ENCODE measurements at places on chromosomes 4 and X. TPM values are rescaled to one million over a fixed set of nuclear protein-coding genes. Genes with fewer than 3 reads are reported as not detected.

Gene PAGE5
- not detected for total RNA-seq

Gene F8A2
- total RNA-seq, result 10.3 TPM

Gene TRPC5OS
- not detected for total RNA-seq

Gene THOC2
- total RNA-seq, result 60.3 TPM

Gene VGLL1
- total RNA-seq, result not detected

Gene KIT
- 30.3 TPM for total RNA-seq

Gene STIM2
- total RNA-seq, result 22.3 TPM

Gene MAP3K15
- total RNA-seq, result 0.15 TPM

Gene SFRP2
- 2.9 TPM for total RNA-seq

Gene DOCK11
- total RNA-seq, result 11.1 TPM

Gene XPNPEP2
- 1.7 TPM for total RNA-seq

Gene FGFR3
- total RNA-seq, result 476 TPM

Gene TKTL2
- not detected for total RNA-seq

Gene PCDH7
- total RNA-seq, result 23.1 TPM
